IMR-90 (cell line): ENCODE measurements at places on chromosomes 3 and 15. TPM values are rescaled to one million over a fixed set of nuclear protein-coding genes. Genes with fewer than 3 reads are reported as not detected.

DNA sequence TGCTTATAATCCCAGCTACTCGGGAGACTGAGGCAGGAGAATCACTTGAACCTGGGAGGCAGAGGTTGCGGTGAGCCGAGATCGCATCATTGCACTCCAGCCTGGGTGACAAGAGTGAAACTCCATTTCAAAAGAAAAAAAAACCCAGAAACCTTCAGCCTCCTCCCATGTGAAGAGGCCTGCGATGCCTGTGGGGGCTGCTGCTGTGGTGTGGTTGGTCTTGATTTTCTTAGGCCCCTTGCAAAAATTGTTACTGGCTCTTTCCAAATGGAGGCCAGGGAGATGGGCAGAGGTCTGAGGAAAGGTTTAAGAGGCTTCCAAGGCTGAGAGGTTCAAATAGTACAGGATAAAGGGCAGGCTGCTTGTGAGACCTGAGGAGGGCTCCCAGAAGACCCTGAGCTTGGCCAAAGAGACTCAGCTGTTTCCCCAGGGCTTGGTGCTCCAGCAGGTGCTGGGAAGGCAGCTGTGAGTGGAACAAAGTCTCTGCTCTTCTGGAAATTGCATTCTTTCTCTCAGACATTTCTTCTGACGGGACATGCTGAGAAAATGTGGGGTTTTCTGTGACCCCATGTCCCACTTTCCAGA is 18.4 kb downstream of the GCSAM start:
- no peak for DNase-seq

GRCh38 chr3:50237754-50238548 is 1.9 kb downstream of the GNAI2 start:
- peak; percentile 82 for DNase-seq

GRCh38 chr3:71392251-71392650 is 191.3 kb downstream of the FOXP1 start:
- no peak for DNase-seq

- no peak for DNase-seq
Observed at GRCh38 chr3:185726254-185726967, 98.4 kb downstream of the IGF2BP2 start.

DNA sequence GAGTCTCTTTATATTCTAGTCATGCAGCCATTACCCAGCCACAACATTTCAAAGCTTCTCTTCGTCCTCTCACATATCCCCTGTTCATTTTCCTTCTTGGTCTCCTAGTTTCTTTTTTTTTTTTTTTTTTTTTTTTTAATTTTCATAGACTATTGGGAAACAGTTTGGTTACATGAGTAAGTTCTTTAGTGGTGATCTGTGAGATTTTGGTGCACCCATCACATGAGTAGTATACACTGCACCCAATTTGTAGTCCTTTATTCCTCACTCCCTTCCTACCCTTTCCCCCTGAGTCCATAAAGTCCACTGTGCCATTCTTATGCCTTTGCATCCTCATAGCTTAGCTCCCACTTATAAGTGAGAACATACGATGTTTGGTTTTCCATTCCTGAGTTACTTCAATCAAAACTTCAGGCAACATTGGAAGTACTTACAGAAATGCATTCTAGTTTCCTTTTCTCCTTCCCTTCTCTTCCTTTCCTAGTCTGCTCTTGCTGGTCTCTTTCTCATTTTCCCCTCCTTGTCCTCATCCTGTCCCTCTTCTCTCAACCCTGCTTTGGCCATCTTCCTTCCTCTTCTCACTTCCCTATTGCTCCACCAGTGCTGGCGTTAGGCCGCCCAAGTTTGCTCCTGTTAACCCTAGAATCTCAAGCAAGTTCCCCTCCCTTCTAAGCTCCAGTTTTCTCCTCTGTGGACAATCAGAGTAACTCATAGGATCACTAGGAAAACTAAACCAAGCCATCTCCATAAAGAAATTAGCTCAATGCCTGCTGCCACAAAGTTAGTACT is 4.8 kb downstream of the ATP8B4 start:
- no peak for DNase-seq

DNA sequence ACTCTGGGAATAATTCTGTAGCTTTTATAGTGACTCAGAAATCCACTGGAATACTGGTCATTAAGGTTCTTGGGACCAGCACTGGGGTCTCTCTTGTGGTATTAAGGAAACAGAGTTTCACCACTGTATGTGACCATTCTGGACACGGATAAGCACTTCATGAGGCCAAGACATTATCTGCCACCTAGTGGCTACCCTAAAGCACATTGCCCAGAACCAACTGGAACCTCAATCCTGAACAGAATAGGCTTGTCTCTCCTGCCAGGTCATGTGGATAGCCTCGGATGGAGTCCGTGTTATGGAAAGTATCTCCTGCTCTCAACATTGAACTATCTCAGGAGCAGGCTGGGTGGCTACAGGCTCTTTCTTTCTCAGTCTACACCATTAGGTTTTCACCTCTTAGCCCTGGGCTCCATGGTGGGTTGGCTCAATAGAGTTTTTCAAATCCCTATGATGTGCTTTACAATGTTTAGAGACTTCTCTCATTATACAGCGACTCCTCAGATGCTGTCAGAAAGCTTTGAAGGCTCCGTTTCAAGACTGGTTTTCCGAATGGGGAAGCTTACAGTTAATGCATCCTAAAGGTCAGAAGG is 167.6 kb upstream of the ST8SIA2 start:
- no peak for DNase-seq

DNA sequence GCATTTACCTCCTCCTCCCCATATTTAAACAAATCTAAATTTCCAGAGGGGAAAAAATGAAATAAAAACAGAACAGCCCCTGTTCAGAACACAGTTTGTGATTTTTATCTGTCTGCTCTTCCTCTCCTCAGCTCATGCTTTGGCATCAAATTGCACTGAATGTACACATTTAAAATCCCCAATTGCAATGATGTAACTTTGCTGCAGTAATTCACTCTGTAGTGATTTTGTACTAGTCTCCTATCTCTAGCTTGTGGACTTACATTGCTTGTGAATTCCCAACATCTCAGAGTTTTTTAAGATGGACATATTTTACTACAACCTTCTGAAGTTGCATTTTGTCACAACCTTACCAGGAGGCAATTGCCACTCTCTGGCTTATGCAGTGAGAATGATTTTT is 81.6 kb upstream of the ROBO2 start:
- DNase-seq, result no peak

GRCh38 chr3:15723624-15723884 is 74.2 kb downstream of the ANKRD28 start:
- no peak for DNase-seq

GRCh38 chr3:33687406-33688010 is 30.5 kb downstream of the CLASP2 start:
- peak; percentile 55 for DNase-seq

Gene CAPN3
- total RNA-seq, result under 0.01 and 1.4 TPM in 2 replicates

- no peak for DNase-seq
Observed at GRCh38 chr15:44385344-44385942, 42.0 kb upstream of the CTDSPL2 start.

DNA sequence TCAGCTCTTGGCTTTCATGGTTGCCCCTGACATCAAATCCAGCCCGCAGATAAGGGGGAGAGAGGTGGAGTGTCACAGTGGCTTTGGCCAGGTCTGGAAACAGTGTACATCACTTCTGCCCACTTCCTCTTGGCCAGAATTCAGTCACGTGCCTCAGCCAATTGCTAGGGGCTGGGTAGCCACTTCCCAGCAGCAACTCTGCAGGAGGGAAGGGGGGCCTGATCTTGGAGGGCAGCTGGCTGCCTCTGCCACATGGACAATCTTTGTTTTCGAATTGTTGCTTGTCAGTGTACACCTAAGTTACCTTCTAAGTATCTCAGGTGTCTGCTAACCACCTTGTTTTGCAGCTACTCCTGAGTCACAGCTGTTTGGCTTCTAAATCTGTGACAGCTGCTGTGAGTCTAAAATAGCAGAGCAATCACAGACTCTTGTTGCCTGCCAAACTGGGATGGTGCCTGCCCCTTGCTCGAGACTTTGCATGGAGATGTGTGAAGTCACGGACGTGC is 41.0 kb upstream of the LIMD1 start:
- peak; percentile 83 for DNase-seq

DNA sequence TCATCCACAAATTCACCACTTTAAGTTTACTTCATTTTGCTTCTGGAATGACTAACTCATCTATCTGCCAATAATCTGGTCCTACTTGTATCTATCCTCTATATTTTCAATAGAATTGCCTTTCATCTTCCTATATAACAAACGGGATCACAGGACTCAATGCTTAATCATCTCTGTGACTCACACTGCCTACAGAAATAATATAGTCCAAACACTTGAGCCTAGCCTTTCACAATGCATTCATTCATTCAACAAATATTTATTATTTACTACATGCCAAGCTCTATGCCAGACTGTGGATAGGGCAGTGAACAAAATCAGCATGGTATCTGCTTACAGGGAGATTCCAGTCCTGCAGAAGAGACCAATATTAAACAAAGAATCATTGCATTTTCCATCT is 16.6 kb upstream of the AGTR1 start:
- peak; percentile 11 for DNase-seq

GRCh38 chr15:99442252-99442897 is 123.4 kb upstream of the MEF2A start:
- DNase-seq, result peak; percentile 90

DNA sequence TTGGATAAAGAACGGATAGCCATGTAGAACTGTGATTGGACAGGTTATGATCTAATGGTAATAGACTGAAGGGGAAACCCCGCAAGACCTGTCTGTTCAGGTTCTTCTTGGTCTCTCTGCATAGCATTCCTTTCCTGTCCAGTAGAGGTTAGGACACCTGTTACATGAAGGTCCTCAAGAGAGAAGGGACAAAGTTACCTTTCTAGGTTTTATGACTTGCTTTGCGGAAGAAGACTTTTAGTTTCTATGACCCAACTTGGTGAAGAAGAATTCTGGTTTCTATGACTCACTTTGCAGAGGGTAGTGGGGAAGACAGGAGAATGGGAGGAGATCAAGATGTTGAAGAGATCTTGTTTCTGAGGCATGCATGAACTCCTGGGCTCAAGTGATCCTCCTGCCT is 97.9 kb upstream of the C3orf80 start:
- no peak for DNase-seq

DNA sequence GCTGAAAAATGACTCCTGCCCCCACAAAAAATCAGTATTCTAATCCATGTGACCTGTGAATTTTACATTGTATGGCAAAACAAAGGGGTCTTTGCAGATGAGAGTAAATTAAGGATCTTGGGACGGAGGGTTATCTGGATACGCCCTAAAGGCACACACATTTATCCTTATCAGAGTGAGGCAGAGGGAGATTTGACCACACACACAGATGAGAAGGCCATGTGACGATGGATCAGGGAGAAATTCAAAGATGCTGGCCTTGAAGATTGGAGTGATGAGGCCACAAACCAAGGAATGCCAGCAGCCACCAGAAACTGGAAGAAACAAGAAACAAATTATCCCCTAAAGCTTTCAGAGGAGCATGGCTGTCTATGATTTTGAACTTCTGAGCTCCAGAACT is 288.5 kb downstream of the XXYLT1 start:
- DNase-seq, result no peak

GRCh38 chr15:28004143-28005003 is 94.7 kb downstream of the OCA2 start:
- no peak for DNase-seq

GRCh38 chr3:72345237-72345878 is 502.9 kb downstream of the SHQ1 start:
- DNase-seq, result no peak

DNA sequence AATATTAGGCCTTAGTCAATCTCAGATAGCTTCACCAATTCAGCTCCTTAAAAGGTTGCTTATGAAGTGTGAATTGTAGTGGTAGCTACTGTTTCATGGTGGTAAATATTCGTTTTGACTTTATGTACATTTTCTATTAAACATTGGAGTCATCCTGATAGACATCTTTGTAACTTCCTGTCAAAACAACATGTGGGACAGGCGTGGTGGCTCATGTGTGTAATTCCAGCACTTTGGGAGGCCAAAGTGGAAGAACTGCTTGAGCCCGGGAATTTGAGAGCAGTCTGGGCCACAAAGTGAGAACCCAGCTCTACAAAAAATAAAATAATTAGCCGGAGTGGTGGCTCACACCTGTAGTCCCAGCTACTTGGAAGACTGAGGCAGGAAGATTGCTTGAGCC is 2.0 kb upstream of the TRIM59 start:
- no peak for DNase-seq

Gene EPHB1
- under 0.01 and 0.36 TPM in 2 replicates for total RNA-seq

Gene ATXN7
- total RNA-seq, result 11.9 and 13.6 TPM in 2 replicates

DNA sequence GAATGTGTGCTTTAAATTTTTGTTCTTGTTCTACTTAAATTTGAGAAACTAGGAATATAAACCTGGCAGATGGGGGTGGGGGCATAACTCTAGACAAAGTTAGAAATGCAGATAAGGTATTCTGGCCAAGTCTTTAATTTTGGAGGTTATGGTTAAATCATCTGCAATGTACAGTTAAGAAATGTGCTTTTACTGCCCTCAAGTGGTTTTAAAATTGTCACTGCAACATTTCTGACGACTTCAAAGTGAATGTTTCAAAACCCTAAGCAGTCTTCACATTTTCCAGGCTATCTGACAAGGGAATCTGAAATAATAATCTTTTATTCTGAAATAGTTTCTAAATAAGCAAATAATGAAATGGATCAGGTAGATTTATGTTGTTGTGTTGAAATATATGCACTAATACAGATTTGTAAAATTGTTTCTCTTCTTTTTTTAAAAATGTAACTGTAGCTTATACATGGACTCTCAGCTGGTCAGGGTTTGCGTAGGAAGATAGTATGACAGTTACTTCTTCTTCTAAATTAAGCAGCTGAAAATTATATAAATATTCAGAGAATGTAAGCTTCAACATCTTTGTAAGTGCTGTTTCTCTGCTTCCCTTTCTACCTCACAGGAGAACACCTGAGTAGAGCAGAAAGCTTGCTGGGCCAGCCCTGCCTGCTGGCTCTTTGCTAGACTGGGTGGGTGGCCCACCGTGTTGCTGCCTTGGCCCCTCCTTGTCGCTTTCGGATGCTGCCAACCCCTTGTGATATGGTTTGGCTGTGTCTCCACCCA is 45.0 kb downstream of the SUCNR1 start:
- DNase-seq, result peak; percentile 75

DNA sequence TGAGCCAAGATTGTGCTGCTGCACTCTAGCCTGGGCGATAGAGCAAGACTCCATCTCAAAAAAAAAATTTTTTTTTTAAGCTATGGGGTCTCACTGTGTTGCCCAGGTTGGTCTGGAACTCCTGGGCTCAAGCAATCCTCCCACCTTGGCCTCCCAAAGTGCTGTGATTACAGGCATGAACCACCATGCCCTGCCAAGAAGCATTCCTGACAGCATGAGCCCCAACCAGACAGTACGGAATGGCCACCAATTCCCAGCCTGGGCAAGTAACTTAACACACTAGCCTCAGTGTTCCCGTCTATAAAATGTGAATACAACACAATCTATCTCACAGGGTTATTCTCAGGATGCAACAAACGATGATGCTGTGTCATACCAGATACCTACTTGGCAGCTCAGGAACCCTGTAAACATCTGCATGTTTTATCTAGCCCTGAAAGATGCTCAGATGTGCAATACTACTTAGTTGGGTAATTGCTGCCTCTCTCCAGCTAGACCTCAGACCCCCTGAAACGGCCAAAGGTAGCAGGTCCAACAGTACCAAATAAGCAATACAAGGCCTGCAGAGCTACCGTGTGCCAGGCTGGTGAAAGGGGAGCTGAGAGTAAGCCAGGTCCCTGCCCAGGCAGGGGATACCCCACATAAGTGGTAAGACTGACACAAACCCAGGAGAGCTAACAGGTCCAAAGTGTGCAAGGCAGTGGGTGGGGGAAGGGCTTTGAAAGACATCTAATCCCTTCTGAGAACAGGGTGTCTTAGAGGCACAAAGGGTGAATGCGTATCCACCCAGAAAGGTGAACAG is 1.9 kb downstream of the TKT start:
- DNase-seq, result no peak
